Activated CD4-positive, alpha-beta memory T cell treated with anti-CD3 and anti-CD28 coated beads, Interleukin-2, amount 10 ng/mL, durations not matched to agents 7 days and 5 days (primary cell): ENCODE measurements at places on chromosomes 2 and 18.

DNA sequence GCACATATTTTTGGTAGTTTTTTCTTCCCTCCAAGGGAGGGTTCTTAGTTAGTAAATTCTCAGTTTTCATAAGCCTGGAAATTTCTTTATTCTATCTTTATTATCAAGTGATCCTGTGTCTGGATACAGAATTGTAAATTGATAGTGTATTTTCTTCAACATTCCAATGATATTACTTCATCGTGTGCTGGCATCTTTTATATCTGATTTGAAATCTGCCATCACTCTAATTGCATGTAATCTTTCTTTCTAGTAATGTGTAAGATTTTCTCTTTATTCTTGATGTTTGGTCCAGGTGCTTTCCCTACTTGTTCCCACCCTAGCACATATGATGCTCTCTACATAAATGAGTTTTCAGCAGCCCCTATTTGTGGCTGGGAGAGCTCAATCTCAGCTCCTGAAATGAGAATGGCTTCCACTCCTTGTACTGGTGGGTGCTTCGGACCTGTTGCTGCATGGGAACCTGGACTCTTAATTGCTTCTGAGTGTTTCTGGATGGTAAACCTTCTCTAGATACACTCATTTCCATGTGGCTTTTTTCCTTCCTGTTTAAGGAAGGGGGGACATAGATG, 102.7 kb downstream of the SMIM21 start:
- no peak for DNase-seq
- peaks cover 13% of the 10 kb centered on the region for H3K27me3 ChIP-seq
- H3K4me1 ChIP-seq, result no peaks in the 10 kb centered on the region
- H3K27ac ChIP-seq, result no peak overlapping the region
- H3K36me3 ChIP-seq, result no peaks in the 10 kb centered on the region
- no peak overlapping the region for H3K4me3 ChIP-seq

DNA sequence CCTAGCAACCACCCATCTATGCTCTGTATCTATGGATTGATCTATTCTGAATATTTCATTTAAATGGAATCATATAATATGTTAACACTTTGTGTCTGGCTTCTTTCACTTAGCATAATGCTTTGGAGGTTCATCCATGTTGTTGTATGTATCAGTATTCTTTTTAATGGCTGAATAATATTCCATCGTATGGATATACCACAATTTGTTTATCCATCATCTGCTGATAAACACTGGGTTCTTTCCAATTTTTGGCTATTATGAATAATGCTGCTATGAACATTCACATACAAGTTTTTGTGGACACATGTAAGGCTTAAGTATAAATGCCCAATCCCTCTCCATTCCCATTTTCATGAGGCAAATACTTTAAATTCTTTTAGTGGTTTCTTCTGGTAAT, 52.9 kb downstream of the MRPL33 start:
- H3K4me1 ChIP-seq, result no peaks in the 10 kb centered on the region
- H3K4me3 ChIP-seq, result no peak overlapping the region
- H3K27ac ChIP-seq, result no peak overlapping the region
- H3K27me3 ChIP-seq, result no peaks in the 10 kb centered on the region
- no peaks in the 10 kb centered on the region for H3K36me3 ChIP-seq

DNA sequence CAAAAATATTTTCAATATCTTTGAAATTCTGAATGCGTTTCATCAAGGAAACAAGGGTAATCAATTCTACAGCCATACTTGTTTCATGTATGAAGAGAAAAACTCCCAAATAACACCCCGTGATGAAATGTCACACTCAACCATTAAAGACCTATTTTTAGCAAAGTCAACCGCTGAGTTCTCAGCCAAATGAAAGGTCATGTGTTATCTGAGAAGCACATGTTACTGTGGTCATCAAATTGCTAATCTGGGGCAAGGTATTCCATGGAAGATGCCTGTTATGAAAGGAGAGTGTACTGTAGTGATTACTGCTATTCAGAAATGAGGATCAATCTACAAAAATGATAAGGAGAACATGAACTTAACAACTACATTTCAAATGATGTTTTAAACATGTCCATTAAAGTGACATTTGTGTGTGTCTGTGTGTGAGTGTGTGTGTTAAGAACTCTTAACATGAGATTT, 126.7 kb downstream of the BCL2 start:
- DNase-seq, result no peak
- peaks cover 46% of the 10 kb centered on the region for H3K4me1 ChIP-seq
- H3K36me3 ChIP-seq, result peaks cover 37% of the 10 kb centered on the region
- H3K27me3 ChIP-seq, result no peaks in the 10 kb centered on the region

DNA sequence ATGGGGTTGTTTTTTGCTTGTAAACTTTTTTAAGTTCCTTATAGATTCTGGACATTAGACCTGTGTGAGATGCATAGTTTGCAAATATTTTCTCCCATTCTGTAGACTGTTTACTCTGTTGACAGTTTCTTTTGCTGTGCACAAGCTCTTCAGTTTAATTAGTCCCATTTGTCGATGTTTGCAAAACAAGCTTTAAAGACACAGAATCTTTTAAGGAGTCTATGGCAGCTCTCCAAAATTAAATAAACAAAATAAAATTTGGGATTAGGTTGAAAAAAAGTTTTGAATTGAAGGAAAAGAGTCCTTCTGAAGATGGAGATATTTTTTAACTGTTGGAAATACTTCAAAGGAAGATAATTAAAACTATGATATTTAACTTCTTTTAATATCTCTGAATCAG, 88.8 kb downstream of the MAP3K20 start:
- no peak for DNase-seq
- H3K4me3 ChIP-seq, result no peak overlapping the region
- H3K27me3 ChIP-seq, result peaks cover 2% of the 10 kb centered on the region
- H3K4me1 ChIP-seq, result no peaks in the 10 kb centered on the region
- no peak overlapping the region for H3K27ac ChIP-seq

DNA sequence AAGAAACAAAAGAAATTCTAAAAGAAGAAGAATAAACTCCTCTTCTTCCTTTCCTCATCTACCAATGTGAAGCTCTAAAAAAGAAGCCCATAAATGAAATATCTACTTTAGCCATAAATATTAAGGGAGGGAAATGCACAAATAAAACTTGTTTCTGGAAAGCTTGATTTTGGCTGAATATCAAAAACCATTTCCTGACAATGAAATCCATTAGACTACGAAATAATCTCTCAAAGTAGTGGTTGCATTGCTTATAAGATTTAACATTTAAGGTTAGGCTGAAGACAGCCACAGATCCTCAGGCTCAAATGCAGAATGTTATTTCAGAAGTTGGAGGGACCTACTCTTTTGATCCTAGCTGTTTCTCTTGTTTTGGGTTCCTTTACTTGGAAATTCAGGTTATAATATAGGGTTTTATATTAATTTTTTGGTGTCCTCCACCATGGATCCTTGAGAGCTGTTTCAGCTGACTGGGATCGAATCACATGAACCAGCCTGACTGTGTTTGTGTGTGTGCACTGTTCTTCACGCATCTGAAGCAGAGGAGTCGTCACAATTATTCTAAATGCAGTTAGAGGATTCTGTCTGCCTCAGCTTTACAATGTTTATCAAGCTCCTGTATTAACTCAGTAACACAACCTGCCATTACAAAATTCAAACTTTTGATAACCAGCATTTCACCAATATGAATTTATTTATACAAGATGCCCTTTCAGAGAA, 474.8 kb downstream of the ARHGAP15 start:
- peaks cover 40% of the 10 kb centered on the region for H3K36me3 ChIP-seq
- no peaks in the 10 kb centered on the region for H3K4me1 ChIP-seq
- DNase-seq, result no peak
- H3K27ac ChIP-seq, result no peak overlapping the region
- H3K4me3 ChIP-seq, result no peak overlapping the region

- no peaks in the 10 kb centered on the region for H3K4me1 ChIP-seq
- H3K4me3 ChIP-seq, result no peak overlapping the region
- no peaks in the 10 kb centered on the region for H3K36me3 ChIP-seq
- DNase-seq, result no peak
- H3K27ac ChIP-seq, result no peak overlapping the region
These were observed 2.3 kb downstream of the ATP6V1B1 start for GRCh38 chr2:70937866-70938585.

- no peaks in the 10 kb centered on the region for H3K27me3 ChIP-seq
- H3K4me3 ChIP-seq, result no peak overlapping the region
- no peak for DNase-seq
- no peak overlapping the region for H3K27ac ChIP-seq
- H3K36me3 ChIP-seq, result peaks cover 14% of the 10 kb centered on the region
These were observed 20.4 kb upstream of the LYG2 start for GRCh38 chr2:99275882-99276281.

- peaks cover 7% of the 10 kb centered on the region for H3K36me3 ChIP-seq
- H3K27ac ChIP-seq, result peak overlapping the region; percentile 75
- DNase-seq, result no peak
- no peak overlapping the region for H3K4me3 ChIP-seq
These were observed 116.7 kb upstream of the MGAT5 start for GRCh38 chr2:134137182-134137611.

- no peak for DNase-seq
- no peak overlapping the region for H3K27ac ChIP-seq
- H3K36me3 ChIP-seq, result no peaks in the 10 kb centered on the region
- H3K27me3 ChIP-seq, result no peaks in the 10 kb centered on the region
These were observed 40.9 kb downstream of the GATA6 start for GRCh38 chr18:22210311-22210754.

GRCh38 chr18:11884396-11885030, 23.6 kb downstream of the MPPE1 start:
- no peak overlapping the region for H3K27ac ChIP-seq
- peaks cover 9% of the 10 kb centered on the region for H3K4me1 ChIP-seq
- no peak overlapping the region for H3K4me3 ChIP-seq
- no peak for DNase-seq
- H3K27me3 ChIP-seq, result no peaks in the 10 kb centered on the region
